ENCODE measurements at places on chromosomes 11 and 22. TPM values are rescaled to one million over a fixed set of nuclear protein-coding genes. Genes with fewer than 3 reads are reported as not detected.

- DNase-seq = no peak
- no peaks in the 10 kb centered on the region for H3K27me3 ChIP-seq
- H3K27ac ChIP-seq = no peak overlapping the region
- no peak overlapping the region for H3K4me3 ChIP-seq
- no peaks in the 10 kb centered on the region for H3K4me1 ChIP-seq
- no peaks in the 10 kb centered on the region for H3K36me3 ChIP-seq
Measured at GRCh38 chr22:28817919-28818859, 17.8 kb upstream of the XBP1 start.

GRCh38 chr11:78806214-78807004, 231.7 kb upstream of the NARS2 start:
- no peak for DNase-seq
- H3K36me3 ChIP-seq = no peaks in the 10 kb centered on the region
- no peak overlapping the region for H3K4me3 ChIP-seq
- no peaks in the 10 kb centered on the region for H3K27me3 ChIP-seq
- H3K27ac ChIP-seq = no peak overlapping the region

DNA sequence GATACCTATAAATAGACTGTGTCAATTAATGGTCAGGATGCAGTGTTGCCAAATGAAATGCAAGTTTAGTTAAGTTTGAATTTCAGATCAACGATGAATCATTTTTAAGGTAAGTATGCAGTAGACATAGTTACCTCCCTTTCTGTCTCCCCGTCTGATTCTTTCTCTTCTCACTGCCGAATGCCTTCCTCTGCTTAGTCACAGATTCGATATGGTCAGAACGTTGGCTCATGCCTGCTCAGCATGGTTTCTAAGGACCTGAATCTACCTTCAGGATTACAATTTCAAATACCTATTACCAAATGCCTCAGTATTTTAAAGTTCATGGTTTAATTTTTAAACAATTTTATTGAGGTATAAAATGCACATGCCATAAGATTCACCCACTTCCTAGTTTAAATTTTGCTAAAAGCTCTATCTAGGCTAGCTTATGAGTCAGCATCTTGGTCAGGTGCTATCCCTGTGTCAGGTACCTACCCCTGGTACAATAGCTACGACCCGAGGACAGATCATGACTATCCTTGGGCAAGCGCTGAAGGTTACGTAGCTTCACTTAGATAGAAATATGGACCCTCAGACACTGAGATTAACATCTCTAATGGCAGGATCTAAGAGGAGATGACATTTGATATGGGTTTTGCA, 78.2 kb upstream of the SPON1 start:
- no peak for DNase-seq
- H3K27ac ChIP-seq = no peak overlapping the region
- H3K4me3 ChIP-seq = no peak overlapping the region
- no peaks in the 10 kb centered on the region for H3K27me3 ChIP-seq

PRG3 gene
- not detected for total RNA-seq

GRCh38 chr11:35814081-35814695, 129.7 kb upstream of the LDLRAD3 start:
- no peak overlapping the region for H3K27ac ChIP-seq
- no peak for DNase-seq
- H3K4me1 ChIP-seq = no peaks in the 10 kb centered on the region
- no peaks in the 10 kb centered on the region for H3K27me3 ChIP-seq
- no peak overlapping the region for H3K4me3 ChIP-seq

GRCh38 chr22:33785283-33785968, 134.8 kb downstream of the LARGE1 start:
- no peaks in the 10 kb centered on the region for H3K36me3 ChIP-seq
- H3K4me3 ChIP-seq = no peak overlapping the region
- no peaks in the 10 kb centered on the region for H3K27me3 ChIP-seq
- H3K27ac ChIP-seq = no peak overlapping the region
- no peak for DNase-seq

- H3K27me3 ChIP-seq = peaks cover 53% of the 10 kb centered on the region
- H3K27ac ChIP-seq = no peak overlapping the region
- no peaks in the 10 kb centered on the region for H3K36me3 ChIP-seq
- no peak overlapping the region for H3K4me3 ChIP-seq
- DNase-seq = no peak
Measured at GRCh38 chr11:119906376-119906775, 177.4 kb upstream of the NECTIN1 start.

- H3K27me3 ChIP-seq = no peaks in the 10 kb centered on the region
- H3K27ac ChIP-seq = peak within 1 kb of the TSS; percentile 85
- peaks cover 41% of the 10 kb centered on the region for H3K36me3 ChIP-seq
- DNase-seq = peak; percentile 96
- H3K4me3 ChIP-seq = peak within 1 kb of the TSS; percentile 58
- peaks cover 90% of the 10 kb centered on the region for H3K4me1 ChIP-seq
Measured at GRCh38 chr11:288478-289397, at the start of gene PGGHG. Gene PGGHG (plus strand): TSS chr11:289126. CDS start chr11:289817, 691 bp downstream.
